Kidney glomerular epithelial cell (primary cell): ENCODE measurements at places on chromosomes 1 and 21.

GRCh38 chr1:13901039-13901438 is 201.1 kb downstream of the PRDM2 start:
- no peak for DNase-seq

- DNase-seq, result peak; percentile 17
Observed at GRCh38 chr1:6490181-6491080, 1.0 kb downstream of the PLEKHG5 start.

DNA sequence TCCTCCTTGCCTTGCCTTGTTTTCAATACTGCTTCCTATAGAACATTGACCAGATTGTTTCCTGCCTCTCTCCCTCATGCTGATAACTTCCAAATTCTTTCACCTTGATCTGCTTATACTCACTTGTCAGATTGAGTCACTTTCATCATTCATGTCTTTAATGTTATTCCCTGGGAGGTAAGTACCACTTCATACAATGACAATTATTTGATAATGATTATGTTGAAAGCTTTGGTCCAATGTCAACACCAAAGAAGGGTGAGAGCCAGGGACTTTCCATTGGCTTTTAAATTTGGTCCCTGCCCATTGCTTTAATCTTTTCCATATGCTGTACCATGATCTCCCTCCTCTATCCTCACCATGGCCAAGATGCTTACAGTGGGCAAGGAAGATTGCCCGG is 137.4 kb downstream of the SYT2 start:
- DNase-seq, result no peak

GRCh38 chr1:47983691-47984090 is 13.5 kb downstream of the TRABD2B start:
- DNase-seq, result no peak

- DNase-seq, result no peak
Observed at GRCh38 chr1:86154571-86155050, 2.0 kb downstream of the COL24A1 start.

- DNase-seq, result peak; percentile 75
Observed at GRCh38 chr1:109931189-109931731, 20.6 kb downstream of the CSF1 start.

GRCh38 chr1:227782226-227782625 is 33.2 kb upstream of the PRSS38 start:
- DNase-seq, result no peak

GRCh38 chr1:90114521-90115141 is 119.7 kb downstream of the ZNF326 start:
- peak; percentile 77 for DNase-seq

- DNase-seq, result no peak
Observed at GRCh38 chr1:1347663-1348419, 1.4 kb downstream of the DVL1 start.

GRCh38 chr1:86753700-86754099 is 49.3 kb downstream of the SH3GLB1 start:
- no peak for DNase-seq

- no peak for DNase-seq
Observed at GRCh38 chr1:160403244-160403643, 2.9 kb downstream of the VANGL2 start.

- DNase-seq, result no peak
Observed at GRCh38 chr1:9871707-9872425, 38.2 kb downstream of the CTNNBIP1 start.

DNA sequence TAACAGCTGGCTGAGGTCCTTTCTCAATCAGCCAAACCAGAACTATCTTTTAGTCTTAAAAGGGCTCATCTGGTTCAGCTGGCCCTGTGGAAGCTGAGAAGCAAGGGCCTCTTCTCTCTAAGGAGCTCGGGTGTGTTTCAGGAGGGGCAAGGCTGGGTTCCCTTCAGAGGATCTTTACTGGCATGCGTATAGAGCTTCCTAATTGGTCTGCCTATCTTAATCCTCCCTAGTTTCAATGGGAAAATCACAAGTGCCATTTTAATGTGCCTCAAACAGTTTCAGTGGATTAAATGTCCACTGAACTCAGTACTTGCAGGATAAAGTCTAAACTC is 81.5 kb upstream of the LBR start:
- no peak for DNase-seq

DNA sequence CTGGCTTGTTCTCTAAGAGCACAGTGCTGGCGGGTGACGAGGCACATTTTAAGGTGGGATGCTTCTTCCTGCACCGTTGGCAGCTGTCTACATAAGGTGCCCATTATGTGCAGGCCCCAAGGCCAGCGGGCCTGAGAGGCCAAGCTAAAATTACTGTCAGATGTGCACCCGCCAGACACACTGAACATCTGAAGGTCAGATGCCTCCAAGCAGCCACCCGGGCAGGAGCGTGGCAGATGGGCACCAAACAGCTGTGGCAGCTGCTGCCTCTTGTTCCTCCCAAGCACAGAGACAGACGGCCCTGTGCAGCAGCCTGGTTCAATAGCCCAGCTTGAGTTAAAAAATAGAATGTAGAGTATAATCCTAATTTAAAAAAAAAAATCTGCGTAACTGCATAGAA is 211.9 kb upstream of the EDN2 start:
- DNase-seq, result no peak

- no peak for DNase-seq
Observed at GRCh38 chr1:213050745-213051126, 305 bp upstream of the RPS6KC1 start.

GRCh38 chr1:62377043-62377562 is 57.9 kb upstream of the KANK4 start:
- no peak for DNase-seq

- DNase-seq, result peak; percentile 44
Observed at GRCh38 chr1:39110882-39111281, 84.7 kb downstream of the NDUFS5 start.

GRCh38 chr1:164682570-164682969 is 123.6 kb downstream of the PBX1 start:
- DNase-seq, result no peak

DNA sequence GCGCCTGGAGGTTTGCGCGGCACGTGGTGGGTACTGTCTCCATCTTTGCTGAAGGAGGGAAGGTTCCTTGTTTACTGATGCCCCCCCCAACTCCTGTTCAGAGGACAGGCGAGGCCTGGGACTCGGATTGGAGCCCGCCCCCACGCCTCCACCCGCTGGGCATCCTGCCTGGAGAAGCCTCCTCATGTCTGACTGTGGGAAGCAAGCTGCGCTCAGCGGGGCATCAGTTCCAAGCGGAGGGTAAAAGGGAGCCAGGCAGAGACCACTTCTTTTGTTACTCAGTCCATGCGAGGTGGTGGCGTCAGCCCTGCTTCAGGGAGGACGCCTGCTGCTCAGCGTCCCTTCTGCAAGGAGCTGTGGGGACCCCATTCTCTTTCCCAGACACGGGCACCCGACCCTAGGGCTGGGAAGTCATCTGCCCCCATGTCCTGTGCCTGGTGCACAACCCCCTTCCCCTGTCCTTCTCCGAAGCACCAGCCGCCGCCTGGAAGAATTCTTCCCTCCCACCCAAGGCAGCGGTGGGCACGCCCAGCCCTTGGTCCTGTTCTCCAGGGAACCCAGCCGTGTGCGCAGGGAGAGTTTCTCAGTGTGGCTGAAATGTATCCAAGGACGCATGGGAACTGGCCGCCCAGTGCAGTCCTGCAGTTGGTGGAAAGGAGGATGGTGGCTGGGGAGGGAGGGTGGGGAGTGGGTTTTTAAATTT is 414.0 kb downstream of the CAMTA1 start:
- DNase-seq, result no peak

- no peak for DNase-seq
Observed at GRCh38 chr1:226107471-226108460, 45.2 kb downstream of the H3-3A start.

DNA sequence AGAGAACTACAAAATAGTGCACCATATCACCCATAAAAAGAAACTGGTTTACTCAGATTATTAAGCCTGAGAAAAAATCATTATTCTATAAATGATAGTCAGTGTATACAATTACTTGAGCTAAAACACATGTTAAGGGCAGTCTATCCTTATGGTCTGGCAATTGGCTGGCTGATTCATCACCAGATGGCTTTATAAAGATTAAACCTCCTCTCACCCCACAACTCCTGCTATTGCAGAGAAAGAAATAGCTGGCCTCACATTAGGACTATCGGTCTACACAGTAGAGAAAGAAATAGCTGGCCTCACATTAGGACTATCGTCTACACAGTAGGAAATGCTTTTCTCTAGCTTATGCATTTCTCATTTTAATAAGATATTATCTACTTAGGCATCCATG is 21.2 kb downstream of the CEP170 start:
- DNase-seq, result no peak

DNA sequence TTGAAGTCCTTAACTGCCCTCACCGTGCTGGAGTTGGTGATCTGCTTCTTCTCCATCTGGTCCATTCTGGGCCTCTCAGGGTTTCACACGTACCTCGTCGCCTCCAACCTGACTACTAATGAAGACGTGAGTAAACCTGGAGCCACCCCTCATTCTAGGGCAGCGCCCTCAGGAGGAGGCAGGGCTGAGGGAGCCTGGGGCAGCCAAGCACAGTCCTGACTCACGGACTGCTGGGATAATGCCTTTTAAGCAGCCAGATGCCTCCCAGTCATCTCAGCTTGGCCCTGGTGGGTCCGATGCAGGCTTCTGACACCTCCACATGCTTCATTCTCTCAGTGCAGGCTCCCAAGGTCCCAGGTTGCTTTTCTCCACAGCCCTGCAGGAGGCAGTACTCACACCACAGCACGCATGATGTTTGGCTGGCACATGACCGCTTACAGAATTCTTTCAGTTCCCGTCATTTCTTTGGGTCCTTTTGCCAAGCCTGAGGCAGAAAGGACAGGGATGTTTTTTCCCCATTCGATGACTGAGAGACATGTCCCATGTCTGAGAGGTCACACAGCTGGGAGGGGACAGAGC is 11.8 kb upstream of the SFN start:
- no peak for DNase-seq

DNA sequence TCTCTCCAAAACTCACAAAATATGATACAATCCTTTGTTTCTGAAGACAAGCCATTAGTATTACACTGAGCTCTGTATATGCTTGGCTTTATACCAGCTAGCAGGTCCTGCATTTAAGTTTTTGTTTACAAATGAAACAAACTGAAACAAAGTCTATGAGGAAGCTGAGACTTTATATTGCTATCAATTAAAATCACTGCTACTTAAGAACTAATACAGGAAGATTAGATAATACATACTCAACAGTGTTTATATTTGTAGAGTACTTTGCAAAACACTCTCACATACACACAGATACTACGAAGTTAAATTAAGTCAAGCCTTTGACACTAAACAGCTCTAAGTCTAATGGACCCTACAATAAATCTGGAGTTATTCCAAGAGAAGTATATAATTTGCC is 247.4 kb downstream of the CRB1 start:
- no peak for DNase-seq

DNA sequence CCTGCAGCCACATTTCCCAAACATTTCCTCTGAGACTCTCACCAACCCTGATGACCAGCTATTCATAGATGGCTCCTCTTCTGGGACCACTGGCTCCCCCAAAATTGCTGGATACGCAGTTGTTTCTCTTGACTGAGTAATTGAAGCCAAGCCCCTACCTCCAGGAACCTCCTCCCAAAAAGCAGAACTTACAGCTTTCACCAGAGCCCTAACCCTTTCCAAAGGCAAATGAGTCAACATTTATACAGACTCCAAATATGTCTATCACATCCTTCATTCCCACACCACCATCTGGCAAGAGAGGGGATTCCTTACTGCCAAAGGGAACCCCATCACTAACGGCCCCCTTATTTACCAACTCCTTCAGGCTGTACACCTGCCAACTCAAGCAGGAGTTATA is 20.3 kb upstream of the CA6 start:
- no peak for DNase-seq

DNA sequence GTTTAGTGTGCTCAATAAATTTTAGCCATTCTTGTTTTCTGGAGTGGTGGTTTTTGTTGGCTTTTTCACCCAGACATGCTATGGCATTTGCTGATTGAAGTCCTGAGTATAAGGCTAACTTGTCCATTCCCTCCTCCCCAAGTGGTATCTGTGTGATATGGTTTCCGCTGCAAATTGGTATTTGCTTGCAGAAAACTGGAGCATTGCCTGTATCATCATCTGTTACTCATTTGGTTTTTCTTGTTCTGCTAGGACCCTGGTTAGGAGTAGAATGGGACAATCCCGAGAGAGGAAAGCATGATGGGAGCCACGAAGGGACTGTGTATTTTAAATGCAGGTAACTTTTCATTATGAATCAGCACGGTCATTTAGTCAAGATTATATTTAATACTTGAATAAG is 34.0 kb downstream of the TBCE start:
- no peak for DNase-seq

DNA sequence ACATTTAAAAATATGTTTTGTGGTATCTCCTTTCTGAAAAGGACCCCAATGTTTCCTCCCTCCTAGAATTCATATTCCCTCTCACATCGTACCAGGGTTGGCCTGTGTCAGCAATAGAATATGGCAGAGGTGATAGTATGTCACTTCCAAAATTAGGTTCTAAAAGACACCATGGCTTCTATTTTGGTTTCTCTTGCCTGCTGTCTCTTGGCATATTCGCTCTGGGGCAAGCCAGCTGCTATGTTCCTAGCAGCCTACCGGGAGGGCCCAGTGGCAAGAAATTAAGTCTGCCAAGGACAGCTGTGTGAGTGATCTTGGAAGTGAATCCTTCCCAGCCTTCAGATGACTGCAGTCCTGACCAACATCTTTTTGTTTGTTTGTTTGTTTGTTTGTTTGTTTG is 92.9 kb upstream of the PPM1J start:
- no peak for DNase-seq

DNA sequence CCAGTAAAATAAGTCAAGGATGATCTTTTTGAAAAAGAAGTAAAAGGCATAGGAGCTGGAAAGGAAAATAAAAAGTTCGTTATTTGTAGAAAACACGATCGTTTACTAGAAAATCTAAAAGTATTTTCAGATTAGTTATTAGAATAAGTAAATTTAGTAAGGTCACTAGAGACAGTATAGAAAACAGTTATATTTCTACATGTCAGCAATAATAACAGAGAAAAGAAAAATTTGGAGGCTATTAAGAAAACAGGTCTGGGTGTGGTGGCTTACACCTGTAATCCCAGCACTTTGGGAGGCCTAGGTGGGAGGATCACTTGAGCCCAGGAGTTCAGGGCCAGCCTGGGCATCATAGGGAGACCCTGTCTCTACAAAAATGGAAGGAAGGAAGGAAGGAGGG is 181.3 kb downstream of the VPS13D start:
- DNase-seq, result no peak

GRCh38 chr1:87115317-87115890 is 201.0 kb downstream of the HS2ST1 start:
- DNase-seq, result no peak

GRCh38 chr1:232793944-232794343 is 11.3 kb upstream of the MAP10 start:
- peak; percentile 26 for DNase-seq
